ENCODE measurements at places on chromosomes 2 and 18.

DNA sequence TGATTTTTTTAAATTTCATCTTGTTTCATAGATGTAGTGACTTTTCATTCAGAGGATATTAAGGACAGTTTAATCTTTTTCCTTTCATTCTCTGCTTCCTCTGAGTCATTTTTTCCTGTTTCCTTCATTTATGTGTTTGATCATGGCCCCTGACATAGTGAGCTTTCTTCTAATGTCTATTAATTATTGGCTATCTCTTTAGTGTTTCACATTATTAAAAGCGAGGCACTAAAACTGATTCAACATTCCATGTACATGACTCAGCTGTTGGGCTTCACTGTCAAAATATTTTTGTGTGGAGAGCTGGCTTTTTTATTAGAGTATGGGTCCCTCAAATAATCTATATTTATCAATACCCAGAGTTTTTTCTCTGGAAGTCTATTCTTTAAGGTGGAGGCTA is 125.8 kb downstream of the THSD7B start:
- no peak for DNase-seq

DNA sequence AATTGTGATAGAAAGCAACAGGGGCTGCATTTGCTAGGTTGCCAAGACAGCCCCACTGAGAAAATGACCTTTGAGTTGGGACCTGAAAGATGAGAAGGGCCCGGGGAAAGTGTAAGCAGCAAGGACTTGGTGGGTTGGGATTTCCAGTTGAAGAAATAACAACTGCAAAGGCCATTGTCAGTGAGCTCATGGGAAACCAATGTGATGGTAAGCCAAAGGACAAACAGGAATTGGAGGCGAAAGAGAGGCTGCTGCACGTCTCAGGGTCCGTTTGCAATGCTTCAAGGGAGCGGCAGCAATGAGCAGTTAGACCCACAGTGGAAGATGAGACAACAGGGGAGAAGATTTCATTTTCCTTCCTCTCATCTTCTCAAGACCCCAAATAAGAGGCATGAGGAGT is 51.5 kb upstream of the RGPD4 start:
- no peak for DNase-seq

DNA sequence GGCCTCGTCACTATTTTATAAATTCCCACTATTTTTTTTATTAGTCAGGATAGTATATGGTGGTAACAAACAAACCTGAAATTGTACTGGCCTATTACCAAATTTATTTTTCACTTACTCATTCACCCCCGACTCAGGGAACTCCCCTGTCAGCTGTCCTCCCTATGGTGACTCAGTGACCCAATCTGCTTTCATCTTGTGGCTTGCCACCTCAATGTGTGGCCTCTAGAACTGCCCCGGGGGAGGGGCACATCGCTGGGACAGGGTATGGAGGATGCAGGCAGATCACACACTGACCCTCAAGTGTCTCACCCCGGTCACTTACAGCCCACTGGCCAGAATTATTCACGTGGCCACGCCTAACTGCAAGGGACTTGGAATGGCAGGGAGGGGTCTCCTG is 71.6 kb downstream of the ACTR2 start:
- no peak for DNase-seq

- peak; percentile 32 for DNase-seq
Observed at GRCh38 chr2:8303322-8303832, 378.5 kb upstream of the ID2 start.

GRCh38 chr18:54880395-54881105 is 52.3 kb downstream of the RAB27B start:
- no peak for DNase-seq

GRCh38 chr2:7400628-7401027 is 483.4 kb downstream of the RNF144A start:
- no peak for DNase-seq

DNA sequence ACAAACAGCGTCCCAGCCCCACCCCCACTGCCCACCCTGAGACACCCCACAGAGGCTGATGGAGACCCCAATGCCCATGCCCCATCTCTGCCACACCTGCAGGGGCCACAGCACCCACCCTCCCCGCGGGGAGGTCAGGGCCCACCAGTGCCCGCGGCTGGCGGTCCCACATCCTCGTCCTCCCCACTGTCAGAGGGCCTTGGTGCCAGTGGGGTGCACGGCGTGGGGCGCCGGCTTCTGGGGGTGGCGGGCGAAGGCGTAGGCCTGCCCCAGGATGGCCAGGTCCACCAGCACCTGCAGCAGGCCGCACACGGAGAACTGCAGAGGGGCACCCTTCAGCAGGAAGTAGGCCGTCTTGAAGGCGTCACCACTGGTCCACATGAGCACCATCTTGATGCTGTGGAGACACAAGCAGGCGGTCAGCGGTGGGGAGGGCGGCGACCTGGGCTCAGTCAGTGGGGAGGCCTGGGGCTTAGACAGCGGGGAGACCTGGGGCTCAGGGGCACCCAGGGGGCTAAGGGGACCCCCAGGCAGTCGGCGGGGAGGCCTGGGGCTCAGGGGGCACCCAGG is 47.6 kb downstream of the SLC66A2 start:
- no peak for DNase-seq

DNA sequence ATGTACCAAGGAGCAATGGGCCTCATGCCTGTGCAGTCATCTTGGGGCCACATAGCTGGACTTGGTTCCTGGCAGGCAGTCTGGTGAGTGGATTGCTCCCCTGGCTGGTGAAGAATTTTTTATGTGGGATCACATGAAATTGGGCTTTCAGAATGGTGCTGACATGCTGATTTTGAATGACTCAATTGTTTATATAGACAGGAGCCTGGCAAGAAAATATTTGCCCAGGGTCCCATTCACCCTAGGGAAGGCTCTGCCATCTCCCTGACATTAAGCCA is 266.9 kb downstream of the DYSF start:
- DNase-seq: no peak

DNA sequence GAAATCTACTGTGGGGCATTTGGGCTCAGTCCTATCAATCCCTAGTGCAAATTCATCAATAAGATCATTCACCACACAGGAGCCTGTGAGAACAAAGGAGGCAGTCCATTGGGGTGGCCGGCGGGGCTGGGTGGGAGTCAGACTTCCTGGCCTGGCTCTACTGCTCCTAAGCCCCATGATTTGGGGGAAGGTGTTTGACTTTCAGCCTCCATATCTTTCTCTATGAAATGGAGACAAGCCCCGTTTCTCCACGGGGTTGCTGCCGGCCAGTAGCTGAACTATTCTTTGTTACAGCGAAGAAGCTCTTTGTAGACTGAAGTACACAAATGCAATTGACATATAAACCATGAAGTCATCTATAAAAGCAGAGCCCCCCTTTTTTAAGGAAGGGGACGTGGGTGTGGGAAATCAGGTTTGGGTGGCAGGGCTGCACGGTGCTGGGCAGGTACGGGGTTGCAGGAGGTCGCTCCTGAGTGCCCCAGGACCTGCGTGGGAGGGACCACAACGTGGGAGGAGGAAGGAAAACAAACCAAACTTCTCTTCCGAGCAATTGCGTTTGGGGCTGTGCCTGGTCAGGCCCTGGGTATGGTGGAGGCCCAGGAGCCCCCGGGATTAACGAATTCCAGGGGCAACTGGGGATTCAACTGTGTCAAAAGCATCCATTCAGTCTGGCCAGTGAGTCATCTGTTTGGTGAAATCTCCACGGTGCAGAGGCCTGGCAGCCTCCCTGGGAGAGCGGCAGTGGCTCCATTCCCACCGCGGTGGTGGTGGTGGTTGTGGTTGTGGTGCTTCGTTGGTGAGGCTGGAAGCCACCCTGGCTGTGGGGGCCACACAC is 18.2 kb downstream of the FBLN7 start:
- DNase-seq: peak; percentile 45

GRCh38 chr2:233059797-233060500 is at the start of gene INPP5D:
Gene INPP5D (plus strand): TSS chr2:233060342. CDS start chr2:233060479, 137 bp downstream.
- DNase-seq: peak; percentile 68

DNA sequence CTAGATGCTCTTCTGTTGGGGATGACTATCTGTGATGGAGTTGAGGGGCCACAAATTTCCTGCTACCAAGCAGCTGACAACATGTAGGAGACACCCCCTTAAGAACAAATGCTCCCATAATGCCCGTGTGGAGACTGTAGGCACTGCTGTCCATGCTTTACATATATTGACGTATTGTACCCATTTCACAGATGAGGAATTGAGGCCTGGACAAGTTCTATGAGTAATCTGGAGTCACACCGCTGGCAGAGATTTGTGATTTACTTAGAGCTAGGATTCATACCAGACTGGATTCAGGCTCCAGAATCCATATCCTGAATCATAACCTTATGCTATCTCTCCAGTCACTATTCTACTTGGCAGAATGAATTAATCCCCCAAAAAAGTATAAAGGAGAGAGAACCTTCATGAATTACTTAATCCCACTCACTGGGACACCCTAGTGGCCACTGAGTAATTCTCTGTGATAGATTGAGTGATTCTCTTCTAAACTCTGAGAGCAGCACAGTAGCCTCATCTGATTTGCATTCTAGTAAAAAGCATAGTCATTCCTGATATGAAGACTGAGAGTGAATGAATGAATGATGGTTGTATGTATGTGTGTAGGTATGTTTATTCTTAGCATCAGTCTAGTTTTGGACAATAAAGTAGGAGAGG is 460.7 kb upstream of the MEIS1 start:
- no peak for DNase-seq

DNA sequence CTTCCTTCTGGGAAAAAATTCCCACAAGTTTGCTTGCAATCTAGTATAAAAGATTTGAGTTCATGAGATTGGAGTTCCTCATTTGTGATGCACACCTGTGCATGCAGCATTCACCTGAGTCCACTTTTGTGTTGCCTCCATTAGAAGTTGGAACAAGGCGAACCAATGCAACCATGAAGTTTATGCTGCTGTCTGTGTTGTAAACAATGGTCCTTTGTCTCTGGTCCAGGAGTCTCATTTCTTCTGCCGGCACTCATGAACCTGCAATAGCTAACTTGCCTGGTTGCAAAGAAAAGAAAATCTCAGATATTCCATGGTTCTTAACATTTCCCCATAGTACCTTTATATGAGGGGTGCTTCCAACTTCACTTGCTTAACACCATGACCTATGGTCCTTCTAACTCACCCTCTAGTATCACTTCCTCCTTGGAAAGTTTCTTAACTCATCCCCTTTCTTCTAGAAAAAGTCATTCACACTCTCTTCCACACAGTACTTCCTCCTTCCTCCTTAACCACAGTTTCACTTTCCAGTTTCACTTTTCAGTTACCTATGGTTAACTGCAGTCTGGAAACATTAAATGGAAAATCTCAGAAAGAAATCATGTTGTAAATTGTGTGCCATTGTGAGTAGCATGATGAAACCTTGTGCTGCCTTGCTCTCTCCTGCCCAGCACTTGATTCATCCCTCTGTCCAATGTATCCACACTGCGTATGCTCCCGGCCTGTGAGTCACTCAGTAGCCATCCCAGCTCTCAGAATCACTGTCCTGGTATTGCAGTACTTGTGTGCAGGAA is 128.8 kb upstream of the TRIB2 start:
- no peak for DNase-seq

GRCh38 chr2:39929531-39929930 is 150.5 kb upstream of the THUMPD2 start:
- no peak for DNase-seq

GRCh38 chr18:66729442-66730239 is 125.8 kb upstream of the CDH19 start:
- no peak for DNase-seq

- no peak for DNase-seq
Observed at GRCh38 chr2:10548626-10549025, 100.5 kb upstream of the ODC1 start.

All from T-helper 1 cell (primary cell).